ENCODE measurements at places on chromosomes 7 and 10.
A peak's percentile ranks its signal among the peaks of the same experiment; 100 is the strongest.

- DNase-seq: peak; percentile 83
Measured at GRCh38 chr10:102072673-102073527, 7.8 kb downstream of the HPS6 start.

GRCh38 chr7:139909379-139910050, 80.5 kb downstream of the TBXAS1 start:
- DNase-seq: no peak

DNA sequence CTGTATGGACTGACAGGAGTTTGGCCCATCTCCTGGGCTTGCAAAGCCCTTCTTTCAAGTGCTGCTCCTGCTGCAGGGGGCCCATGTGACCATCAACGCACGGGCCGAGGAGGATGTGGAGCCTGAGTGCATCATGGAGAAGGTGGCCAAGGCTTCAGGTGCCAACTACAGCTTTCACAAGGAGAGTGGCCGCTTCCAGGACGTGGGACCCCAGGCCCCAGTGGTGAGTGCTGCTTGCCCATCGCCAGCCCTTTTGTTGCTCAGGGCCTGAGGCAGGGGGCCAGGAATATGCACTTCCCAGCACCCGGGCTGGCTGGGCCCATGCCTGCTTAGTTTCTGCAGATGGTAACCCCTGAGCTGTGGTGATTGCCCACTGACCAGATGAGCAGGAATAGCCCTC, 8.7 kb downstream of the PGAM2 start:
- no peak for DNase-seq

DNA sequence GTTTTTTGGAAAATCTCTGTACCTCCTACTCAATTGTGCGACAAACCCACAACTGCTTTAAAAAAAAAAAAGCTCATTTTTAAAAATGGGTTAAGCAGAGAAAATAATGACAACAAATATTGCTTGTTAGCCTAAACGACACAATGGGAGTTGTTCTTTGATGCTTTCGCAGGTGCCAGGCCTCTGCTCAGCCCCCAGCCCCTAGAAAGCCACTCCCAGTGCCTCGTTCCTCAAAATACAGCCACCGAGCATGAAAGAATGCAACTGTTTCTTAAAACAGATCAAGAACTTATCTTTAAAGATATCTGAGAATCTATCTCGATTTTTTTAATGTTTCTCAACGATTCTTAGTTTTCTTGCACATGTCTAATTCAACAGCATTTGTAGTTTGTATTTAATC, 85.2 kb upstream of the PFKP start:
- no peak for DNase-seq

DNA sequence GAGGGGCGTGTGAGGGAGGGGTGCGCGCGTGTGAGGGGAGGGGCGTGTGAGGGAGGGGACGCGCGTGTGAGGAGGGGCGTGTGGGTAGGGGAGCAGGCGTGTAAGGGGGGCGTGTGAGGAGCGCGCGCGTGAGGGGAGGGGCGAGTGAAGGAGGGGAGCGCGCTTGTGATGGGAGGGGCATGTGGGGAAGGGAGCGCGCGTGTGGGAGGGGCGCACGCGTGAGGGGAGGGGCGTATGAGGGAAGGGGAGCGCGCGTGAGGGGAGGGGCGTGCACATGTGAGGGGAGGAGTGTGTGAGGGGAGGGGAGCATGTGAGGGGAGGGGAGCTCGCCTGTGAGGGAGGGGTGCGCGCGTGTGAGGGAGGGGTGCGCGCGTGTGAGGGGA, 19.1 kb downstream of the MXI1 start:
- peak; percentile 88 for DNase-seq

DNA sequence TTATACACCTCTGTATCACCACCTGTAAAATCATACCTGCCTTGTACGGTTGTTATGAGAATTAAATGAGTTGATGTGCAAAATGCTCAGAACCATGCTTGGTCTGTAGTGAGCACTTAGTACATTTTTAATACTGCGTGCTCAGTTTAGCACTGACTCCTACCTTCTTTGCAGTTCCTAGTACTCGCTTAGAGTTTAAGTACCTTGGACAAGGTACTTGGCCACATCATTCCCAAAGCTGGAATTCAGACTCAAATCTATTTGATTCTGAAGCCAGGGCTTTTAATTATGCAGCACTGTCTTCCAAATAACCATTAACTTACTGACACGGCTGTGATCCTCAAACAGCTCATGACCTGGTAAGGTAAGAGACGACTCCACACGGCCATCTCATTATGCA, 100.0 kb upstream of the AGK start:
- DNase-seq: no peak

DNA sequence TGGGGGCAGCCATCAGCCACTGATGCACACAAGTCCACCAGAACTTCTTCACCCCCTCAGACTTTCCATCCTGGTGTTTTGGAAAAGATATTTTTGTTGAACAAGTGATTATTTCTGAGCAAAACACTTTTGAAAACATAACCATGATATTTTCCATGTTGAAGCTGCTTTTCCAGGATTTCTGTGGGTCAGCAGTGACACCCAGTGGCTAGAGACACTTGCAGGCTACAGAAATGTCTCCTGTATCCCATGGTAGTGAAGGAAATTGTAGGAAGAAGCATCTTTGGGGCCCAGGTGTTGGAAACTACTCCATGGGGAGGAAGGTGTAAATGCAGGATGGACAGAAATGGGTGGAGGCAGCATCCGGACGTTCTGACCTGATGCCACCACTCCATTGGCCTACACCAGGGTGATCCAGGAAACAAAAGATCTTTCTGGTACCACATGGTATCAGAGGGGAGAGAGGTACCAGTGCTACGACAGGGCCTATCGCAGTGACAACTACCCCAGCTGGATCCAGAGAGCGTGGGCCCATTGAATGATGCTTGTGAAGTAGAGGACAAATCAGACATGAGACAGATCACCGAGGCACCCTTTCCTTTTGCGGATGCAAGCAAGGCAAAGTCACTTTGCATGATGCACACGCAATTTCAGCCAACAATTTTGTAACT, 111.7 kb upstream of the COBL start:
- DNase-seq: no peak

GRCh38 chr7:73833251-73833919, 2.6 kb downstream of the CLDN4 start:
- DNase-seq: no peak

DNA sequence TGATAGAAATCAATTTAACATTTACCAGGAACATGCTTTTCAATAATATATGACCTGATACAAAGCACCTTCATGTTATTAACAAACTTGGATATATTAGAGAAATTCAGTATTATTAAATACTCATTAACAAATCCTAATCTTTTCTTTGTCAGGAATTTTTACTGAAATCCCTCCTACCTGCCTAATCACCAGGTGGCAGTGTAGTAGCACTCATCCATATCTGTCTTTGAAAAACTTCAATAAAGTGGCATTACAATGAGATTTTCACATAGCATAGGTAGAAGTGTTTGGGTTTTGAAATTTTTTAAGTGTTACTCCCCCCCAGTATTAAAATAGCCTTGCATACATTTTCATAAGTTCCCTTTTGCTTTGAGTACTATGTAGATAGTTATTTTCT, 1246.6 kb upstream of the LRRN3 start:
- DNase-seq: no peak

DNA sequence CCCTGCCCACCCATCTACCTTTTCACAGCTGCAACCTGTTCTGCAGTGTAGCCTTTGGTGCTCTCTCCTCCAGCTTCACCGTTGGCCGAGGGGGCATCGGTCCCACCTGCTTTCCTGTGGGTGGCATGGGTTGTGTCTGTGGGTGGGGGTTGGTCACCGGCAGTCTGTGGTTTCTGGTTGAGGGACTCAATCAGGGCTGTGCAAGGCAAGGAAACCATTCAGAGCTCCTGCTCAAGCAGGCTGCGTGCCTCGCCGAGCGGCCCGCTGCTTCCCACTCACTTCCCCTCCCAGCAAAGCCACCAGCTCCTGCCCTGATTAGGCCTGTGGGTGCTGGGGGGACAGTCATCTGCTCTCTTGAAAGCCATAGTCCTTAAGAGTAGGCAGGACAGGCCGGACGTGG, 9.8 kb downstream of the DNAJB12 start:
- no peak for DNase-seq

GRCh38 chr7:130191791-130192190, 13.4 kb downstream of the TMEM209 start:
- DNase-seq: no peak

- DNase-seq: no peak
Measured at GRCh38 chr10:96053985-96054384, 10.6 kb downstream of the CCNJ start.

DNA sequence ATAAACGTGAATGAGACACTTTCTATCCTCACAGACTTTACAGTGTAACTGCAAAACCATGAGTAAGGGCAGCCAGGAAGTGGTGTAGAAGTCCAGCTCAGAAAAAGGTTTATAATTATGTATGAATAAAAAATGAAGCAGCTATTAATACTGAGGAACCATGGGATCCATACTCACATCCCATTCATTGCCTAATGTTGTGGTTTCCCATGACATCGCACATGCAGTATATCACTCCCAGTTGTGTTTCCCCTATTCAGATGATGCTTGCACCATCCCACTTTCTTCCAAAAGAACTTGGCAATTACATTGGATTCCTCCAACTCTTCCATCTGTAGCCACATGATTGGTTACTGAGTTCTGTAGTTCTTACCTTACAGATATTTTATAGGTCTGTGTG, 74.5 kb upstream of the SEMA3D start:
- DNase-seq: no peak

- DNase-seq: no peak
Measured at GRCh38 chr7:137657476-137658189, 189.1 kb downstream of the DGKI start.

DNA sequence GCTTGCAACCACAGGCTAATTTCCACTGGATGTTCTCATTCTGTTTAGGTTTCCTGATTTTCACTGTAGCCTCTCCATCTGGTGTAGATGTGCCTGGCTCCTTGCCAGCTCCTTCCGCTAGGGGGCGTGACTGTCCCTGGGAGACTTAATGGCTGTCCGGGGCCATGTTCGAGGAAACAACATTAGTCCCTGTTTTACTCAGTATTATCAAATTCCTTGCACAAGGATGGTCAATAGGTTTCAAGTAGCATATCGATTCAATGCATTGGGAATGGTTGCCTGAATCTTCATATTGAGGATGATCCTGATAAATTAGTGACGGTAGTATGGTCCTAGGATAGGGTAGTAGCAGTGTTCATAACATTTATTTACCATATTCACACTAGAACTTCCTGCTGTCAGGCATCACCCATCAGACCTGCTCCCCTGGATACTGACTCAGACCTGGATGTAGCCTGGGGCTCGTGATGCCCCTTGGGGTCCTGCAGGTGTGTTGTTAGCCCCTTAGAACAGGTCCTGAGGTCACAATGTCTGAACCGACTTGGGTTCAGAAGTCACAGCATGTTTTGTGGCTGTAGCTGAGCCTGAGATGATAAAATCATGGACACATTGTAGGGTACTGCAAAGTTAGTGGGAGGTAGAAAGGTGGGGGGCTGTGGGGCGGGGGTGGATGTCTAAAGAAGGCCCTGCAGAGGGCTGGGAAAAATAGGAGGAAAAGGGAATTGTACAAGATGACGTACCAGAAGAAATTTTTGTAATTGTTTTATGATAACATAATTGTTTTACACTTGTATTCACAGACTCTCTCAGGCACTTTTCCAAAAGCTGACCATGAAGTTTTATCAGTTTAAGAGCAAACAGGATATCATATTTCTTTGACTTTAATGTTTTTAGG, 8.9 kb upstream of the EXOC6 start:
- peak; percentile 73 for DNase-seq

- no peak for DNase-seq
Measured at GRCh38 chr10:20075713-20076112, 259.5 kb downstream of the PLXDC2 start.

DNA sequence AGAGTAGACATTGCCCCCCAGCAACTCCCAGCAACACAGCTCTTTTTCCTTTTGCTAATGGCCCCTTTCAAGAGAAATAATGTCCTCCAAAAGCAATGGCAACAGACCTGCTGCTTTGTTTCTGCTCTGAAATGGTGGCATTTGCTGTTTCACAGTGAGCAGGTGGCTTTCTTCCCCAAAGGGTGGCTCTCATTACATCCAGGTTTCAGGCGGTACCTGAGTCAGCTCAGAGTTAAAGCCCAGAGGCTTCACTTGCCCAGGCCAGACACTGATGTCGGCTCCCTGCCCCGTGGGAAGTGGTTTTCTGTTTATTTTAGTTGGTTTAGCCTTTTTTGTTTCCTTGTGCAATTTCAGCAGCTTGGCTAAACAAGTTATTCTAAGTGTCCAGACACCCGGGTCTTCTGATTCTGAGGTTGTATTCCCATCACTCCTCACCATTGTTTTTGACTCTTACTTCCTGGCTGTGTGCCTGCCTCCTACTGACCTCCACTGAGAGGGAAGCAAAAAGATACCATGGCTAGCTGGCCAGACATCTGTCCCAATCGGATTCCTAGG, 7.8 kb upstream of the ATOH7 start:
- DNase-seq: no peak

- no peak for DNase-seq
Measured at GRCh38 chr7:7510794-7511193, 24.9 kb downstream of the COL28A1 start.

DNA sequence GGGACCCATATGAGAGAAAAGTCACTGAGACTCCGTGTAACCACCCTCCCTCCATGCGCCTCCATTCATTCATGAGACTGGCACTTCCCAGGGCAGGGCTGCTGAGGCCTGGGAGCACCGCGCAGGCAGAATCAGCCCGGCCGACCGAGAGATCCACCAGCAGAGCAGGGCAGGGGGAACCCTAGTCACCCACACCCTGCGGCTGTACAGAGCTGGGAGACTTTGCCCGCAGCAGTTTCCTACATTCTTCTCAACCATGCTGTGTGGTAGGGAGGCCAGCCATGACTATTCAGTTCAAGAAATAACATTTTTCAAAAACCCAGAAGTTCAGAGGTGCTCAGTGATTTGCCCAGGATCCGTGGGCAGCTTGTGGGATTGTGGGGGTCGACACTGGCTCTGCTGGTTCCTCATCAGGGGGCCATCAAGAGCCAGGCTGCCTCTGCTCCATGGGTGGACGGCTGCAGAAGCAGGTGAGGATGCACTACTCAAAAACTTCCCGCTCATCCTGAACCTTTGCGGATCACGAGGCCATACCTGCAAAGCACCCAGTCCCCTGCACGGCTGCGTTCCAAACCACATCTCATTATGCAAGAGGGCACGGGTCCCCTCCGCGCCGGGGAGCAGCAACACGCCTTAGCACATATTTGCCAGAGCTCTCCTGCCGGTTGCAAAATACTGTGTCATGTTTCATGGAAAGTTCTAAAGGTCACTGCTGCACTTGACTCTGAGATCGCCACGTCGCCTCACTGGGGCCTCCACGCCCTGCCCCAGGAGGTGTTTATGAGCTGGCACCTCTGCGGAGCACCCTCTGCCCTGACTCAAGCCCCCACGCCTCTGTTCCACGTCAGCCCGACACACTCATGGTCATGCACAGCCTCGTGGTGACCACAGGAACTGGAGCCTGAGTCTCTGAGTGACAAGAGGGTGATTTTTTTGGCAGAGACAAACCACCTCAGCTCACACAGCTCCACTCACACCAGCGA, 132.0 kb downstream of the PRKAG2 start:
- peak; percentile 72 for DNase-seq

DNA sequence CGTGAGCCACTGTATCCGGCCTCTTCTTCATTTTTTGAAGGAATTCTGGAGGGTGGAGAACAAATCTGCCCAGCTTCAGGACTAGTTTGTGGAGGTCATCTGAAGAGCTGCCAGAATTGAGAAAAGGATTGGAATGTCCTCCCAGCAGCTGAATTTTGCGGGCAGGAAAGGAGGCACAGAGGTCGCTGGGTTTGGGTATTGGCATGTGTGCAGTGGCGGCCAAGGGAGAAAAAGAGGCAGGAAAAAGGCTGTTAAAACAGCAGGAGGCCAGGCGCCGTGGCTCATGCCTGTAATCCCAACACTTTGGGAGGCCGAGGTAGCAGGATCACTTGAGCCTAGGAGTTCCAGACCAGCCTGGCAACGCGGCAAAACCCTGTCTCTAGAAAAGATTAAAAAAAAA, 80.4 kb downstream of the HIP1 start:
- DNase-seq: no peak

Measured in activated naive CD8-positive, alpha-beta T cell treated with anti-CD3 and anti-CD28 coated beads, Interleukin-2, amount 50 U/mL, for 24 hours (primary cell).